ENCODE measurements at places on chromosomes 2 and 18.

DNA sequence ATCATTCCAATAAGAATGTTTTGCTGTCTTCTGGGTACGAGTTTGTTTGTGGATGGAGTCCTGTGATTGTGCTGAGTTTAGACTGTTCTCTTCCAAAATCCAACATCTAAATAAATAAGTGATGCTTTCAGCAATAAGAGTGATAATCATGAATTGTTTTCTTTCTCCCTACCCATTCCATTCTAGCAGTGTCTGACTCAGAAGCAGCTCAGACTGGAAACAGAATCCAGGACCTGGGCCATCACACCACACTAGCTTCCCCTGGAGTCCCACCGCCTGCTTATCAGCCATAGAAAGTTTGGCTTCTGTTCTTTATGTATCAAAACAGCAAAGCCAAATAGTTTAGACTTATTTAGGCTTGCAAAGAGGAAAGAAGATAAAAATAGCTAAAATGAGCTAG lies 76.4 kb upstream of the CNGA3 start:
- peaks cover 2% of the 10 kb centered on the region for H3K4me1 ChIP-seq
- no peak overlapping the region for H3K4me3 ChIP-seq
- no peak for DNase-seq
- no peaks in the 10 kb centered on the region for H3K36me3 ChIP-seq
- H3K27me3 ChIP-seq = peaks cover 22% of the 10 kb centered on the region

GRCh38 chr2:9160732-9161131 lies 45.9 kb upstream of the ASAP2 start:
- peaks cover 3% of the 10 kb centered on the region for H3K27me3 ChIP-seq
- H3K36me3 ChIP-seq = no peaks in the 10 kb centered on the region
- no peak overlapping the region for H3K4me3 ChIP-seq
- no peaks in the 10 kb centered on the region for H3K4me1 ChIP-seq
- H3K27ac ChIP-seq = no peak overlapping the region
- DNase-seq = no peak

DNA sequence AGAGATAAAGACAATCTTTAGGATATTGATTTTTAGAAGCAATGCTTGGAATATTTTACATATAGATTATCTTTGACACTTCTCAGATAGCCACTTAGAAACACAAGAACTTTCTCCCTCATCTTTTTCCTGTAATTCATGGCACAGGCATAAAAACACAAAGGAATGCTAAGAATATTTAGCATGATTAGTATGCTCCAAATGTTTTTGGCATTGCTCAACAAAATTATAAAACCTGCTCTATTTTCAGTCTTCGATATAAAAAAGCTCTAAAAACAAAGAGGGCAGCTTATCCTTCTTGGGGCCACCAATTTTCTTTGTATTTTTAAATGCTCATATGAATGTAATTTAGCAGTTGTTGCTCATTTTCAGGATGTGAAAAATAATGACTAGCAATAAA lies 90.8 kb downstream of the RAD51AP2 start:
- DNase-seq = no peak
- no peaks in the 10 kb centered on the region for H3K27me3 ChIP-seq
- H3K4me1 ChIP-seq = no peaks in the 10 kb centered on the region
- peaks cover 3% of the 10 kb centered on the region for H3K36me3 ChIP-seq

- H3K4me3 ChIP-seq = no peak overlapping the region
- H3K27me3 ChIP-seq = no peaks in the 10 kb centered on the region
- no peak overlapping the region for H3K27ac ChIP-seq
- peaks cover 5% of the 10 kb centered on the region for H3K36me3 ChIP-seq
- peaks cover 21% of the 10 kb centered on the region for H3K4me1 ChIP-seq
Observed at GRCh38 chr18:75201282-75202270, 7.4 kb downstream of the PTGR3 start.

- no peaks in the 10 kb centered on the region for H3K4me1 ChIP-seq
- DNase-seq = no peak
- H3K36me3 ChIP-seq = no peaks in the 10 kb centered on the region
Observed at GRCh38 chr2:199335502-199335901, 122.2 kb downstream of the SATB2 start.

- no peaks in the 10 kb centered on the region for H3K4me1 ChIP-seq
- H3K4me3 ChIP-seq = no peak overlapping the region
- no peaks in the 10 kb centered on the region for H3K36me3 ChIP-seq
- DNase-seq = no peak
- no peak overlapping the region for H3K27ac ChIP-seq
Observed at GRCh38 chr2:107325981-107326786, 440.2 kb upstream of the ST6GAL2 start.

DNA sequence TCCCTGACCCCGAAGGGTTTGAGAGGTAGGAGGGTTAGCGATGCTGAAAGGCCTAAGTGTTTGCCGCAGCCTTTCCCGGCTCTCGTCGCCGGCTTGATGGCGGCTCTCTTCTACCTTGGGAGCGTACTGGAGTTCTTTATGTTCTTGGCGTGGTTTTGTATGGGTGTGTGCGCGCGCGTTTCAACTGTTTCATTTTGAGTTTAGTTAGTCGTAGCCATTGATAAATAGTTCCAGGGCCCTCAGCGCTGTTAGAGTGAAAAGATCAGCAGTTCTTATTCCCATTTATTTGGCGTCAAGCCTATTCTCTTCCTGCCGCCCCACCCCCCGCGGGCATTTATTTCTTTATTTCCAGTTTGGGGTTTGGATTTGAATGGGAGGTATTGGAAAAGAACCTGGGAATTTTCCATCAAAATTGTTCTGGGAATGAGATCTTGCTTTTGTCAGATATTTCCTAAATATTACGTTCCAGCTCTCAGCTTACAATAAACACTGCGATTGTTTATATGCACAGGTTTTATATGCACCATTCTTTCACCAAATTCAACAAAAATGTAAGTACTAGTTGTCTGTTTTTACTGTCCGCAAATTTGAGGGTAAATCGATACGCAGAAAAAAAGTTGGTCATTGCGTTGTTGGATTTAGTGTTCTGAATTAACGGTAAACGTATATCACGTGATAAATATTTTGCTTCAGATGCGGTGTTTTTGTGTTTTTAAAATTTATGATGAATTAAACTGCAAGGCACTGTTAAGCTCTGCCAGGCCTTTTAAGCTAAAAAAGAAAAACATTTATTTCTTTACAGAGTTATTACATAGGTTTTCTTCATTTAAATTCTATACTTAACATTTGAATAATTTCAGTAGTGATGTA lies 954 bp downstream of the CCNT2 start:
- peaks cover 69% of the 10 kb centered on the region for H3K4me1 ChIP-seq
- peaks cover 3% of the 10 kb centered on the region for H3K27me3 ChIP-seq

DNA sequence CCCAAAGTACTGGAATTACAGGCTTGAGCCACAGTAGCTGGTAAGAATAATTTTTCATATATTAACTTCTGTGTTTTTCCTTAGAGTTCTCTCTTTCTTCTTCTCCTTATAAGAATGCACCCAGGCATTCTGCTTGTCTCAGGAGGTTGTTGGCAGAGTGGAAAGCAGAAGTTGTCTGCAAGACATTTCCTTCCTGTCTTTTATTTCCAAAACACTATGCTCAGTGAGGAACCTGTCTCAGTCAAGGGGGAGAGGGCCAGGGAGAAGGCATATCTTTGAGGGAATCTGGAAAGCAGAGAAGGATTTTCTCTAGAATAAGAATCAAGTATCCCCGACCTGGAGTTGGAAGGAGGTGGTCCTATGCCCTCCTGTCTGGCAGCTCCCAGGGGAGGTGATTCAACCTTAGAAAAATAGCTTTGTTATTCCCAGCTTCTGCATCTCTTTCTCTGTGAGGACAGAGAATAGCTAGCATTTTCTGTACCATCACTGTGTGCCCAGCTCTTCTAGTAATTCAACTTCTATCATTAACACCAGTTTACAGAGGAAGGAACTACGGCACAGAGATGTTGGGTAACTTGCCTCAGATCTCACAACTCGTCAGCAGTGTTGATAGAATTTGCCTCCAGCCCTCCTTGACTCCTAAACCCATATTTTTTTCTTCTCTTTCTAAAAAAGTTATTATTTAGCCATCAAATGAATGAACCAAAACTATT lies 3.8 kb upstream of the LPIN2 start:
- peak overlapping the region; percentile 30 for H3K4me3 ChIP-seq
- H3K36me3 ChIP-seq = no peaks in the 10 kb centered on the region
- H3K4me1 ChIP-seq = peaks cover 43% of the 10 kb centered on the region
- H3K27me3 ChIP-seq = no peaks in the 10 kb centered on the region
- H3K27ac ChIP-seq = peak overlapping the region; percentile 22

- H3K27me3 ChIP-seq = no peaks in the 10 kb centered on the region
- peak overlapping the region; percentile 86 for H3K27ac ChIP-seq
- H3K4me1 ChIP-seq = peaks cover 40% of the 10 kb centered on the region
- H3K4me3 ChIP-seq = no peak overlapping the region
Observed at GRCh38 chr2:88754585-88755320, 63.3 kb downstream of the RPIA start.

- no peak for DNase-seq
- peaks cover 7% of the 10 kb centered on the region for H3K4me1 ChIP-seq
- no peak overlapping the region for H3K27ac ChIP-seq
- H3K27me3 ChIP-seq = no peaks in the 10 kb centered on the region
- H3K36me3 ChIP-seq = peaks cover 4% of the 10 kb centered on the region
- no peak overlapping the region for H3K4me3 ChIP-seq
Observed at GRCh38 chr18:79923896-79924585, 27.4 kb downstream of the SLC66A2 start.

GRCh38 chr2:182266909-182267308 lies 159.9 kb downstream of the PDE1A start:
- no peak overlapping the region for H3K4me3 ChIP-seq
- H3K27me3 ChIP-seq = no peaks in the 10 kb centered on the region
- DNase-seq = no peak
- H3K27ac ChIP-seq = no peak overlapping the region
- no peaks in the 10 kb centered on the region for H3K4me1 ChIP-seq

DNA sequence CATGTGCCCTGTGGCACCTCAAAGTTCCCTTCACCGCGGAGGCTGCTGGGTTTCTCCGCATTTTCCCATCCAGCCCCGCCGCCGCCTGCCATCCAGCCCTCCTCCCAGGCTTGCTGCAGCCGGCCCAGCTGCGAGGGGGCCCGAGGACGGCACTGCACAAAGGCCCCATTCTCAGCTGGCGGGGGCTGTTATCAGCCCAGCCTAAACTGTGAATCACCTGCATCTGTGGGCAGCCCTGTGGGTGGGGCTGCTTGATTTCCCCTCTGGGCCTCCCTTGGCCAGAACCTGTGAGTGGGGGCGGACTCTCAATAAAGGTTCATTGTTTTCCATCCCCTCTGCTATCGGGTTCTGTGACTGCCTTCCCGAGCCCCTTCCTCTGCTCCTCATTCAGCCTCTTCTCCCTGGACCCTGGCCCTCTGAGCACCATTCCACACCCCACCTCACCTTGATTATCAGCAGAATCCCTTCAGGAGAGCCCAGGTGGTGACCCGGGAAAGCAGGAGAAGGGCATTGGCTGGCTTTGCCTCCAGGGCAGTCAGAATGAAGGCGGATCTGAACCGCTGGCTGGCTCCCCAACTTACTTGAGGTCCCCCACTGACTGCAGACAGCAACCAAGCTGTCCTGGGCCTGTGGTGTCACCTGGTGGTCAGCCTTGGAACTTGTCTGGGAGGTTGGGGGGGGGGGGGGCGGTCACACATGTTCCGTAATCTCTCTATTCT lies 204.5 kb downstream of the ZFP36L2 start:
- DNase-seq = no peak
- H3K4me1 ChIP-seq = peaks cover 29% of the 10 kb centered on the region
- H3K27ac ChIP-seq = no peak overlapping the region
- H3K27me3 ChIP-seq = no peaks in the 10 kb centered on the region
- H3K36me3 ChIP-seq = peaks cover 2% of the 10 kb centered on the region
- H3K4me3 ChIP-seq = no peak overlapping the region

- H3K36me3 ChIP-seq = no peaks in the 10 kb centered on the region
- no peak overlapping the region for H3K4me3 ChIP-seq
- H3K27me3 ChIP-seq = peaks cover 26% of the 10 kb centered on the region
- H3K27ac ChIP-seq = no peak overlapping the region
- no peak for DNase-seq
Observed at GRCh38 chr18:32271672-32272208, 81.9 kb downstream of the MEP1B start.

- DNase-seq = no peak
- H3K4me1 ChIP-seq = peaks cover 41% of the 10 kb centered on the region
- peaks cover 18% of the 10 kb centered on the region for H3K36me3 ChIP-seq
- no peak overlapping the region for H3K27ac ChIP-seq
Observed at GRCh38 chr2:176134035-176134434, 4.5 kb downstream of the HOXD8 start.

- no peaks in the 10 kb centered on the region for H3K36me3 ChIP-seq
- DNase-seq = no peak
- H3K4me1 ChIP-seq = no peaks in the 10 kb centered on the region
- H3K27ac ChIP-seq = no peak overlapping the region
- no peak overlapping the region for H3K4me3 ChIP-seq
- no peaks in the 10 kb centered on the region for H3K27me3 ChIP-seq
Observed at GRCh38 chr2:223314811-223315210, 262.8 kb downstream of the KCNE4 start.

- no peak overlapping the region for H3K27ac ChIP-seq
- H3K36me3 ChIP-seq = no peaks in the 10 kb centered on the region
- H3K27me3 ChIP-seq = no peaks in the 10 kb centered on the region
- H3K4me1 ChIP-seq = no peaks in the 10 kb centered on the region
- no peak for DNase-seq
Observed at GRCh38 chr2:194556629-194557028, 1100.4 kb upstream of the SLC39A10 start.

DNA sequence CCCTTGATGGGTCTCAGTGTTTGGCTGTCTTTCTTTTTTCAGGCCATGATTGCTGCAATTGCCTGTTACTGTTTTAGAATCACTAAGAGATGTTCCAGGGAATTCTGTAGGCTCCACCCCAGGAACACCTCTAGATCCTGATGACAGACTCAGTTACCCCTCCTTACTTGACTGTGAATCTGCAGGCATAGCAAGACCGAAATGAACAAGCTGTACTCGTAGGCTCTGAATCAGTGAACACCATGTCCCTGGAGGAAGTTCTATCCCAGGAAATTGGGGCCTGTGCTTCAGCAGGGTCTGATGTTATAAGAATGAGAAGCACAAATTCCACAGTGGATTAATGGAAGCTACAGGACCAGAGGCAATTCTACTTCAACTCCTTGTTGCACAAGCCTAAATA lies 148.6 kb downstream of the COPS8 start:
- H3K27ac ChIP-seq = no peak overlapping the region
- H3K27me3 ChIP-seq = peaks cover 24% of the 10 kb centered on the region
- H3K36me3 ChIP-seq = no peaks in the 10 kb centered on the region
- DNase-seq = no peak
- no peak overlapping the region for H3K4me3 ChIP-seq

DNA sequence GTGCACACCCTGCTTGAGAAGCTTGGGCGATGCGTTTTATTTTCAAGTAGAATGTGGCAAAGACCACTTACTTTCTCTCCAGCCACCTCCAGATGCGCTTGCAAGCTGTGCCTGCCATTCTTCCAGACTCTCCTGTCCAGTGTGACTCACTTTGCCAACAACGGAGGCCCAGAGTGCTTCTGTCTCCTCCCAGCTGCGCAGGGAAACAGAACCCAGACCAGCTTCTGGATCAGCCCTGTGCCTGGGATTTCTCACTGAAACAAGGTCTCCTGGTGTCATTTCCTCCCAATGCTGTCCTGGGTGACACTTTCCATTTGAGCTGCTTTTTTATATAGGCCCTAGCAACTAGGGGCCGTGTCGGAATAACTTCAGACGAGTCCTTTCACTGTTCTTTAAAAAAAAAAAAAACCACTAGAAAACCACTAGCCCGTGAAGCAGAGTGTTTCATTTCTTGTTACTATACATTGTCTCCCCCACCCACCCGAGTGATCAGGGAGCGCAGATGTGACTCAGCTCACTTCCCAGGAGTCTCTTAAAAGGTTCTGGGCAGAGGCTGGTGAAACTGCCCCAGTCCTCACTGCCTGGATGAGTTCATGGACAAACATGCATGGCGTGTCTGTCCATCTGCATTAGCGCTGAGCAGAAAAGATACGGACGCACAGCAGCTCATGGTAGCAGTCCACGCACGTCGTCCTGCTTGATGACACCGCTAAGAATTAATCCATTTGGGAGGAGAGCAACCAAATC lies 25.3 kb upstream of the RPL31 start:
- H3K4me3 ChIP-seq = no peak overlapping the region
- DNase-seq = no peak
- H3K36me3 ChIP-seq = no peaks in the 10 kb centered on the region
- peaks cover 2% of the 10 kb centered on the region for H3K4me1 ChIP-seq
- H3K27ac ChIP-seq = no peak overlapping the region
